ENCODE measurements at places on chromosomes 4 and X. TPM values are rescaled to one million over a fixed set of nuclear protein-coding genes. Genes with fewer than 3 reads are reported as not detected.

DNA sequence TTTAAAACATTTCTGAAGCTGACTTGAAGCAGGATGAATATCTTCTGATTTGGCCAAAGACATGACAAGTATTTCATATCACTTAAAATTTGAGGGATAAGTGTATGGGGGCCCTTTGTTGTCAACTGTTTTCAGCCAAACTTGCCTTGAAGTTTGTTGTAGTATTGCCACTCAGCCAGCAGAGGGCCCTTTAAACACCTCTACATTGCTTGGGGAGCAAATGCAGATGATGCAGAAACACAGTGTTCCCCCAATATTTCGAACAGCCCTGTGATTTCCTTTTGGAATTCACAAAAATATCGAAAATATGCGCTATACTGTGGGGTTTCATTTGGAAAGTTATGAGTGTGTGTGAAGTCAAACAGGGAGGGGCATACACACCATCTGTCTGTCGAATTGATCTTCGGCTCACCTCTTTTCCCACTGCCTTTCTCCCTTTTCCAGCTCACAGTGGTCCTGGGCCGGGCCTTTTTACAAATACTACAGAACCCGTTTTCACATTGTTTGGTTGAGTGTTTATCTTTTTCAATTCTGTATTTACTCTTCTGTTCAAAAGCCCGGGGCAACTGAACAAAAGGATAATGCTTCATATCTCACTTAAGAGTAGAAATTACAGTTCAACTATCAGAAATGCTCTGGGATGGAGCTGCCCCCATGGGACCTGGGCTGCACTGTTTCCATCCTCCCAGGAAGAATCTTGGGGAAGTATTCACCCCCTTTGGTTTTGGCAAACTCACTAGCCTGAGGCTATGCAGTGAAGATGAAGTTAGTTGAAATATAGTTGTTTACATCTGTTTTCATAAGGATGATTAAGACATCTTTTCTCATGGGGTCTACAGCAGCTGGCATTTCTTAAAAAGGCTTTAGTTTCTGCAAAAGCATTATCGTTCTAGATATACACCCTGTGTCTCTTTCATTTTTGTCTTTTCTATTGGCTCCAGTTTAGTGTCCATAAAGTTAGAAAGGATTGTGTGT lies 137.6 kb downstream of the EGF start:
- peak; percentile 49 for ATAC-seq

- no peak for ATAC-seq
Measured at GRCh38 chr4:179415847-179416223, 1973.6 kb upstream of the AGA start.

The MED28 gene
- 34.4 TPM for total RNA-seq

The UFSP2 gene
- 28.3 TPM for total RNA-seq

Measured in esophagus mucosa (tissue), 1 donor.